ENCODE measurements at places on chromosomes 3 and 15.

GRCh38 chr3:170361711-170362110 lies 4.2 kb downstream of the SKIL start:
- no peak for DNase-seq

GRCh38 chr15:70854666-70854976 lies 664 bp upstream of the LARP6 start:
- no peak for DNase-seq

DNA sequence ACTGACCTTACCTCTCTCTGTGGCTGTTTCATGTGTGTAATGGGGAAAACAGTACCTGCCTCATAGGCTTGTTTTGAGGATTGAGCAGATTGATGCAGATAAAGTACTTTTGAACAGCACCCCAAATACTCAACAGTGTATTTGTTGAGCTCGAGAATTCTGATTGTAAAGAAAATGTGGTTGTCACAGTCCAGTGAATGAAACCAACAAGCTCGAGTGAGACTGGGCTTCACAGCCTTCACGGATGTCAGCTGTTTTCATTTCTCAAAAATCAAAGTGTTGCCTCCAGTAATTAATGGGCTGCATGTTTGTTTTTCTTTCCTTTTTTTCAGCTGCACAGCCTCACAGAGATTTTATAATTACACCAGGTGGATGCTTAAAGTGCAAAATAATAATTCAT lies 43.7 kb downstream of the PARP15 start:
- DNase-seq, result no peak

- no peak for DNase-seq
Measured at GRCh38 chr15:89406940-89407607, 72.5 kb upstream of the POLG start.

GRCh38 chr3:33795131-33795530 lies 3.3 kb upstream of the PDCD6IP start:
- DNase-seq, result no peak

- no peak for DNase-seq
Measured at GRCh38 chr3:52087731-52088130, 31.4 kb upstream of the DUSP7 start.

DNA sequence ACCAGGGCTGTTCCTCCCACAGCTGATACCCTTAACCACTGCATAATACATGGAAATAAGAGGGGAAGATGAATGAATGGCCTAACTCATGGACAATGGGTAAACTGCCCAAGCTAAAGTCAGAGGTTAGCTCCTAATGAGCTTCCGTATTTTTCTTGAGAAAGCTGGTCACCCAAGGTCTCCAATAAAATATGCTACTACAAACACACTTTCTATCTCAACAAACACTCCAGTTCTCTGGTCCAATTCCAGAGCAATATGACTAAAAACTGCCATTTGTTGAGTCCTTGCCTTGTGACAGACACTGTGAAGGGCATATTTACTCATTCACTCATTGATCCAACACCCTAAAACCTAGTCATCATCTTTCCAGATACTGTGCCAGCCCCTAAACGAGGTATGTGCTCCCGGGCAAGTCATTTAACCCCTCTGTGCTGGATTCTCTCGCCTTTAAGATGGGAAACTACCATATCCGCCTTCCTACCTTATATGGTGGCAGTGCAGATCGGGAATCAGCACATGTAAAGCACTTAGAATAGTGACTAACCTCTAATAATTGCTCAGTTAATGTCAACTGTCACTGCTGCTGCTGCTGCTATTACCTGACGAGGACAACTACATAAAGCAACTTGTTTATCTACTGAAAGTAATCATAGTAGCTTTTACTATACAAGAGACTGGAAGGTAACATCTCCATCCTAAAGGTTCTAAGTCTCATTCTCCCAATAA lies 89.1 kb downstream of the XXYLT1 start:
- DNase-seq, result no peak

- no peak for DNase-seq
Measured at GRCh38 chr15:68775671-68776476, 44.8 kb downstream of the ANP32A start.

GRCh38 chr3:81624756-81625155 lies 136.7 kb downstream of the GBE1 start:
- no peak for DNase-seq

DNA sequence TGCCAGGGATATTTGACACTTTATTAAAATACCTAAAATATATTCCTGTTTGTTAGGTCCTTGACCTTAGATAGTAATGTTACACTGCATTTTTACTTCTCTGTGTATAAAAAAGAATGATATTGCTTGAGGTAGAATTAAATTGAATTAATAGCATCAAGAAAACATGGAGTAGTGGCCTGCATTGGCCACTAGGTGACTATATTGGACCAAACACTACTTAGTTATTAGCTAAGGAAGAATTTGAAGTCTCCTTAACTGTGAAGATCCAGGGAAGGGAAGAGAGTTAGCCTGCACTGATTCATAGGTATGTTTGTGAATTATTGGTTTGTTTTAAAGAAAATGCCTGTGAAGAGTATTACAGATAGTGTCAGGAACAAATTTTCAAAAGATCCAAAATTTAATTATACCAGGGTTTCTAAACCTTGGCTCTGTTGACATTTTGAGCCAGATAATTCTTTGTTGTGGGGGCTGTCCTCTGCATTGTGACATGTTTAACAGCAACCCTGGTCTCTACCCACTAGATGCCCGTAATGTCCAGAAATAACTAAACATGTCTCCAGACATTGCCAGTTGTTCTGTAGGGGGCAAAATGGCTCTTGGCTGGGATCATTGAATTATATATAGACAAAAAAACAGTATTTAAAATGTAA lies 103.6 kb upstream of the THSD4 start:
- DNase-seq, result no peak

- peak; percentile 68 for DNase-seq
Measured at GRCh38 chr15:84598250-84598649, 2.6 kb upstream of the ZSCAN2 start.

- no peak for DNase-seq
Measured at GRCh38 chr3:193711166-193711485, 118.1 kb downstream of the OPA1 start.

- DNase-seq, result no peak
Measured at GRCh38 chr3:192262001-192262400, 465.3 kb downstream of the FGF12 start.

DNA sequence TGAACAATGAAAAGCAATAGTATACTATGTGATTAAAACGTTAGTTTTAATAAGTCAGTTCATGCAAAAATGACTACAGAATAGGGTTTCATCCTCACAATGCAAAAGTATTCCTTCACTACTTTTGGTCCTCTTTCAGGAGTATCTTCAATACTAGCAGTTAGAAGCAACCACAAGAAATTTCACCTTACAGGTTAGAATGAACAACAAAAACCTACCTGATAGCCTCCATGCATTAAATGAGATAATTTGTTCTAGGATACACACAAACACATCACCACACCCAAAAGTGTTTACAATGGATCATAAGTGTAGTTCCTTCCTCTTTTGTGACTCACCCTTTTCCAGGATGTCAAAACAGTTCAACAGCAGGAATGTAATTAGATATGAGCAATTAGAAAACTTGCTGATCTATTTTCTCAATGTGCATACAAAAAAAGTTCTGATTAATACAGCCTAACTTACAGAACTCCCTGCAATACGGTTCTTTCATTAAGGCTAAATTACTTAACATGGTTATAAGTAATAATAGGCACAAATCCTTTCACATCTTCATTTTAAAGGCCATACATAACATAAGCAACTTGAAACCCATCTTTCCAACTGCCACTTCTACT lies 21.6 kb downstream of the UACA start:
- DNase-seq, result no peak

- DNase-seq, result no peak
Measured at GRCh38 chr3:88742674-88743507, 364.5 kb upstream of the EPHA3 start.

DNA sequence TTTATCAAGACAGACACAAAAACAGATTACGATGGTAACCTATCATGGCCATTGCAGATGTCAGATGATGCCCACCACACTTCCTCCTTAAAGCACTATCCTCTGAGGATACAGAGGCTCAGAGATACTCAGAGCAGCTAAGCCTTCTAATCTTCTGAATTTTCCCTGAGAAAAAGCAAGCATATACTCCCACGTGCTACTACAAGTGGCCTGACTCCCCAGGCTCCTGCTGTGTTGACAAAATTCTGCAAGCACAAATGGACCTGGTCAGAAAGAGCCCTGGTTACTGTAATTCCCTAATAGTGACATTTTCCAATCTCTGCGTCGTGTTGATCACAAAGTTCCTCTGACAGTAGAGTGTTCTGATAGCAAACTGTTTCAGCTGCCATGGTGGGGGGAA lies 207.1 kb downstream of the KCNMB2 start:
- no peak for DNase-seq

GRCh38 chr3:62898530-62899496 lies 23.6 kb upstream of the CADPS start:
- DNase-seq, result no peak

- DNase-seq, result no peak
Measured at GRCh38 chr15:36414670-36415069, 164.8 kb upstream of the CDIN1 start.

GRCh38 chr15:62549345-62549970 lies 384.4 kb upstream of the C2CD4B start:
- DNase-seq, result no peak

DNA sequence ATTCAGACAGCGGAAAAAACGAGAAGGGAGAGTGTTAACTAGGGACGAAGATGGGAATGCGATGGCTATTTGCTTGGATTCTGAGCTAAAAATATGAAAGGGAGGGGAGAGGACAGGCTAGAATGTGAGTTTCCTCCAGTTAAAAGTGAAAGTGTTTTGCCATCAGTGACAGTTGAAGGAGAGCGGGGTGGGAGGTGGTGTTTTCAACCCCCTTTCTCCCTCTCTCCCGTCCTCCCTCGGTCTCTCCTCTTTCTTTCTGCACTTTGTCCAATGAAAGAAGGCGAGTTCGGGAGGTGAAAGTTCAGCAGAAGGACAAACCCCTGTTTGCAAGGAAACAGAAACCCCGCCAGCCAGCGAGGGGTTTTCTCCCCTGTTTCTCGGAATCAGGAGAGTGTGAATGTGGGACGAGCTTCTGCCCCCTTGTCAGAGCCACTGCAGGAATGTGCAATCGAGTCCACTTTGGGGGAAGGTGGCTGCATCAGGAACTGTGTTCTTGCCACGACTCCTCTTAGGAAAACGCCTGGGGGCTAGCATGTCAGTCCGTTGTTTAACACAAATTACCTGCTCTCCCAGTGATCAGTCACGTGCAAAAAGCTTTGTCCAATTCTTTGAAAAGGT lies 975 bp upstream of the FOXP1 start:
- DNase-seq, result peak; percentile 76

DNA sequence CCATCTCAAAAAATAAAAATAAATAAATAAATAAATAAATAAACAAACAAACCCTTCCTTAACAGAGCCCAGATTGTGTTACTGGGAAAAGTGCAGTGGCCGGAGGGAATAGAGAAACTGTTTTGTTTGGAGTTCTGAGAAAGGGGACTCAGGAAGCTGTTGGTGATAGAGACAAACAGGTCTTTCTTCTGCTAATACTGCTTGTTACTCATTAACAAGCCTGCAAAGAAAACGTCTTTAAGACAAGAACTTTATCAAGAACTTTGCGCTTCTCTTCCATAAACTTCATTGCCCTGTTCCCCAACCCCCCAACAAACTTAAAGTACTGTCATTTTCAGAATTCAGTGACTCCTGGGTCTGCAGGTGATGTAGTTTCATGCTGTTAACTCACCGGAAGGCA lies 68.8 kb upstream of the GSK3B start:
- DNase-seq, result no peak

- no peak for DNase-seq
Measured at GRCh38 chr15:72034351-72034750, 83.6 kb downstream of the MYO9A start.

- DNase-seq, result no peak
Measured at GRCh38 chr3:150081084-150081483, 110.4 kb upstream of the PFN2 start.

DNA sequence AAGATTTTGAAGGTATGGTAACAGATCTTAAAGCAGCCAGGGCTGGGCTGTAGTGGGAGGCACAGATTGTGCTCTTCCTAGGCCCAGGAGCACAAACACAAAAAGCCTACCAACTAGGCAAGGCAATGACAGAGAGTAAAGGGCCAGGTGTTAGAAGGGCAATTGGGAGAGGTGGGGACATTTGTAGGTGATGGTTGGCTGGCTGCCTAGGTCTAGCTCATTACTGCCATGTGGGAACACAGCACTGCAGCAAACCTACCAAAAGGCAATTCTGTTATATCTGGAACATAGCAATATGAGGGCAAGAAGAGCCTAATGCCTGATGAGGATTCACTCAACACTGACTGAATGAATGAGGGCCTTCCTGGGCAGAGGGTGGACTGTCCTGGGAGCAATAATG lies 30.4 kb downstream of the ARHGEF3 start:
- no peak for DNase-seq

DNA sequence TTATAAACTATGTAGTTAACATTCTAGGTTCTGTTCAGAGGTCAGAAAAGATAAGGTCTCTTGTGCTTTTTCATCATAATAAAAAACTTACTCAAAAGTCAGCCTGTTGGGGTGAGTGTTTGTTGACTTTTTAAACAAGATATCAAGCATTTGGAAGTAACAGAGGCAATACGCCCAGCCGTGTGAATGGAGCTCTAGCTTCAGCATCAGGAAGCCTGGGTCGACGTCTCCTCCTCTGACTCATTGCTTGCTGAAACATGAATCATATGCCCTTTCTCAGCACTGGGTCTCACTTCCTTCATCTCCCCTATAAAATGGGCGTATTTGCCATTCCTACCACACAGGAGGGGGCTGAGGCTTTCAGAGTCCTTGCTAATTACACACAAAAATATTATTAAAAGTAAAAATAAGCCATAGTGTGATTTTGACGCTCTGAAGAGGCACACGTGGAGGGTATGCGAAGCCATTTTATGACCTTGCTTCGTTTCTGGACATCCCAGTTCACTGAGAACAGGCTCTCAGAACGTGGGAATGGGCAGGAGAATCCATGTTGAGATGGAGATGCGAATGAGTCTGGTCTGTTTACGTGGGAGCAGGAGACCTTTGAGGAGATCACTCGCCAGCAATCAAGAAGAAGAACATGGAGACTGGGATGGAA lies 220.8 kb upstream of the TPRG1 start:
- peak; percentile 65 for DNase-seq

- no peak for DNase-seq
Measured at GRCh38 chr15:59420108-59420507, 17.9 kb upstream of the FAM81A start.

All from CD4-positive, alpha-beta T cell treated with Interleukin-4 for 1 hour (primary cell).